ENCODE measurements at places on chromosomes 6 and 20. TPM values are rescaled to one million over a fixed set of nuclear protein-coding genes. Genes with fewer than 3 reads are reported as not detected.

- DNase-seq, result no peak
Observed at GRCh38 chr20:21435576-21435975, 38.2 kb upstream of the NKX2-4 start.

ASF1A gene
- 8.6 TPM for total RNA-seq

TOX2 gene
- 0.44 TPM for total RNA-seq

GRCh38 chr6:67165606-67166005 is 1458.6 kb upstream of the EYS start:
- DNase-seq, result no peak

CALHM6 gene
- total RNA-seq, result 2.3 TPM

- DNase-seq, result no peak
Observed at GRCh38 chr6:166435574-166435973, 52.8 kb upstream of the MPC1 start.

DNA sequence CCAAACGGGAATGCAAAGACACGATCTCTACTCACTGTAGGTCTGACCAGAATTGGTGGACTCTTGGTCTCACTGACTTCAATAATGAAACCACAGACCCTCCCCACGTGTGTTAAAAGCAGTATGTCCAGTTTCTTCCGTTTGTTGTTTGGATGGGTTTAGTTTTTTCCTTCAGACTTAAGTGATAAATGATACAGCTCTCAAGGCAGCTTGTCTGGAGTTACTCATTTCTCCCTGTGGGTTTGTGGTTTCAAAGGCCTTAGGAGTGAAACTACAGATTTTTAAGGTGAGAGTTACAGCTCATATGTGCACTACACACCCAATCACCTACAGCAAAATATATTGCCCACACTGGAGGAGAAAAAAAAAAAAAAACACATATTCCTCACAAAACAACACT is 86.7 kb upstream of the STMND1 start:
- DNase-seq, result no peak

GRCh38 chr20:25745738-25746137 is 49.1 kb upstream of the ZNF337 start:
- DNase-seq, result no peak

DNA sequence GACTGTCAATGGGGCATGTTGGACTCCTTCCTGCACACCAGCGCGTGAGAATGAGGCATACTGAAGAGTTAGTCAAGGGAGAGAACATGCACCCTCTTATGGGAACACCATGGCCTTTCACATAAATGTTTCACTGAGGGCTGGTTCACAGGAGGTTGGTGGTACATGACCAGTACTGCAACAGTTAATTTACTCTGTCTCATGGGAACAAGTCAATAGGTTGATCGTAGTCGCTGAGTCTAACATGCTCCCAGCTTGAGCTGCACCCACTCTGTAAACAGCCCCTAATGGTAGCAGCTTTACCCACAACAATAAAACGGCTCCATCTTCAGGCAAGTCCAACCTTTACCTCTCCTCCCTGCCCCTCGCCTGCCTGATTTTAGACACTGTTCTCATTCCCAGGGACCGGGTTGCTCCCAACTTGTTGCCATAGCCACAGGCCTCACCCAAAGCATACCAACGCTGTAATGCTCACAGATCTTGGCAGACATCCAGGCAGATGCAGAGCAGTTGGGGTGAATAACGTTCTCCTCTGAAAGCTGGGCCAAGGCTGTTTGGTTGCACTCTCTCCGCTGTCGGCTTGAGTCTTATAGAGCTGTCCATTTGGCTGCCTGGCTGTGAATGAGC is 111.3 kb downstream of the LY86 start:
- peak; percentile 62 for DNase-seq

- no peak for DNase-seq
Observed at GRCh38 chr20:24917797-24918578, 31.1 kb upstream of the CST7 start.

PRSS35 gene
- not detected for total RNA-seq

HLA-DQA1 gene
- total RNA-seq, result 1.6 TPM

All from breast epithelium (tissue), 4 donors.